SIG-M5 (cell line): ENCODE measurements at places on chromosomes 7 and 10.

- no peak for DNase-seq
Measured at GRCh38 chr10:85043207-85043606, 714.8 kb downstream of the CCSER2 start.

DNA sequence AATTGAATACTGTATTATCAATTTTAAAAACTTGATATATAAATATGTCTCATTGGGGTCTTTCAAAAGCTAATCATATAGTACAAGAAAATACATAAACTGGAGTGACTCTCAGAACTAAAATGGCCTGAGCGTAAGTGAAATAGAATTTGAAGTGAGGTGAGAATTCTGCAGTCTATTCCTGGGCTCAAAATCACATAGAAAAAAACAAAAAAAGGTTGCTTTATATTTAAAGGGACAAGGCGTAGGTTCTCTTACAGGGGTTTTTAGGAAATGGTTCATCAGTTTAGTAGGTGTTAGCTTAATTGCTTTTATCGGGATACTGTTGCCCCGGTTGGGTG is 36.7 kb upstream of the PRSS1 start:
- DNase-seq: no peak

GRCh38 chr10:12418000-12418399 is 68.7 kb downstream of the CAMK1D start:
- no peak for DNase-seq

DNA sequence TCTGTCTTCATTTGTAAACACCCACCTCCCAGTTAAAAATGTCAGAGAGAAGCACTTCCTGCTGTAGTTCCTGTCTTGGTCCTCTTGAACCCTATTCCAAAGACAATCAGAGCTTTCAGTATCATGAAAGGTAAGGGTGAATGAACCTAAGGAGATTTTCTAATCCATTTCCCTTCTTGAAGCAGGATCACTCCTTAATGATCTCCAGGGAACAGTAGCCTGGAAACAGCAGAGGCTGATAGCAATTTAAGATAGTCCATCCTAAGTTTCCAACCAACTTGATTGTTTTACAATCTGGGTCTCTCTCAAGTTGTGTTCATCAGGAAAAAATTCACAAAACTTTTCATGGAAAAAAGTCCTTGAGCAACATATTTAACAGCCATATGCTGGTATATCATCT is 273.6 kb downstream of the NEBL start:
- no peak for DNase-seq

GRCh38 chr10:96814264-96814663 is 17.8 kb upstream of the LCOR start:
- DNase-seq: no peak

GRCh38 chr10:121595806-121596688 is 2.2 kb downstream of the FGFR2 start:
- no peak for DNase-seq

DNA sequence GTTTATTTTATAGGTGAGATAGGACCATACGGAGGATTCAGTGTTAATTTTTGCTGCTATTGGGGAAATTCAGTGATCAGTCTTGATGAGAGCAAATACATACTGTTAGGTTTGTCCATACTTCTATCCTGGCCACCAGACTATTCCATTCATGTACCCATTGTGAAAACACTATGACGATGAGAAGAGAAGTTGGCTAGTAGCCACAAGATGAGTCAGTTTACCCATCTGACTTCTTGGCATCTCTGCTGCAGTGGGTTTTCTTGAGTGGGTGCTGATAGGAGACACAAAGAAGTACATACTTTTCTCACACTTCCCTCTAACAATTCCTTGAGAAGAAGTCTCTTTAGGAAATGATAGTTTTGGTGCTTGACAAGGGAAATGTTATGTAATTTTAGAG is 133.1 kb downstream of the TFPI2 start:
- no peak for DNase-seq

DNA sequence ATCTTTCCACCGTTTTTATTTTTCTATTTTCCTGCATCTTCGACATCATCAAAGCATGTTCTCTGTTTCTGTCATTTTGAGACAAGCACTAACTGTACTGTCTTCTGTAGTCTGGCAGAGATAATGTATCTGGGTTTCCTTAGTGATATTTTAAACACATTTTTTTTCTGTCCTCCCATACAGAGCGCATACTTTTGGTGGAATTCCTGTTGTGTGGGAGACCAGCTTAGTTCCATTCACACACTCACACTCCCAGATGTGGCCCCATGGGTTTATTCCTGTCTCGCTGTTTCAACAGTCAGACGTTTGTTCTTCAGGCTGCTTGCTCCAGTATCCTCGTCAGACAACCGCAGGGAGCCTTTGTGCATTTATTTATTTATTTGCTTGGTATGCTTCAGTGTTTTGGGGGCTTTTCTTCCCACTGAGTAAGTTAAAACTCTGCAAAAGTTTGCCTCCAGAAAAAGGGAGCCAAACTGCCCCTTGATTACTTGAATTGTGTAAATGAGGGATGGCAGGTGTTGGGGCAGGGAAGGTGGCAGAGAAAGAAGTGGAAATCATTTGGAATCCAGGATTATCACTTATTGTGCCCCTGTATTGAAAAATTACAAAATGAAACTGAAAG is 456.8 kb upstream of the KLF6 start:
- no peak for DNase-seq

DNA sequence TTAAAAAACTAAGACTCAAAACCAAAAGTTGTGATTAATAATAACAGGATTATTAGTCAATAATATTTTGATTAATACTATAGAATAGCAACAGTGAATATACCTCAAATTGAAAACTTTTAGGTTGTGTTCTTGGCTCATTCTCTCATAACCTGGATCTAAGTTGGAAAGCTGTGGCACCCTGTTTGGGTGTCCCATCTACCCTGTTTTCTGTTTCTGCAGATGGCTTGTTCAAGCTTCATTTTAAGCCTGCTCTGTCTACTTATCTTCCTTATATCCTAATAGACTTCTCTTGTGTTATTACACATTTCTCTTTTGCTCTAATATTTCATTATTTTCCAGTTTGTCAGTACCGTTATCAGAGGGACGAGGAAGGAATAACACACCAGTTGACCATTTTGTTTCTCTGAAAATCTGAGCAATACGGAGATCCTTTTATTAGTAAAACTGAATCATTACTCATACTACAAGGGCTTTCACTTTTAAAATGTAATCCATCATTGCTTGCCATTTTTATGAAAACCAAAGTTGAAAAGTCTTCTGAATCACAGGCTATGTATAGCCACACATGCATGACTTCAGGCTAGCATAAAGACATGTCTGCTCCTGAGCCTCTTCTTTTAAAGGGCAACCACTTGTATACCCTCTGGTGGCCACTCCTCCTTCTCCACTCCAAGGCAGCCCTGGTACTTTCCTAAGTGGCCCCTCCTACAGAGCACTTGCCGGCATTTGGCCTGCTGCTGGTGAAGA is 22.3 kb downstream of the COX15 start:
- no peak for DNase-seq
